Upper lobe of left lung (tissue), 6 donors: ENCODE measurements at places on chromosomes 16 and 17. TPM values are rescaled to one million over a fixed set of nuclear protein-coding genes. Genes with fewer than 3 reads are reported as not detected.

Gene SLFN12
- 13.2 TPM for total RNA-seq

Gene SLC38A8
- not detected for total RNA-seq

Gene CACNG1
- 0.61 TPM for total RNA-seq

Gene ABCA6
- total RNA-seq = 26.9 TPM

Gene ATPAF2
- total RNA-seq = 68.1 TPM
